Activated CD4-positive, alpha-beta T cell treated with anti-CD3 and anti-CD28 coated beads, Interleukin-2, amount 50 U/mL, for 24 hours (primary cell): ENCODE measurements at places on chromosomes 5 and 9.

- no peak for DNase-seq
These were observed 11.4 kb downstream of the SLIT3 start for GRCh38 chr5:169289520-169289919.

- no peak for DNase-seq
These were observed 102.3 kb upstream of the LARP1 start for GRCh38 chr5:154652746-154653417.

DNA sequence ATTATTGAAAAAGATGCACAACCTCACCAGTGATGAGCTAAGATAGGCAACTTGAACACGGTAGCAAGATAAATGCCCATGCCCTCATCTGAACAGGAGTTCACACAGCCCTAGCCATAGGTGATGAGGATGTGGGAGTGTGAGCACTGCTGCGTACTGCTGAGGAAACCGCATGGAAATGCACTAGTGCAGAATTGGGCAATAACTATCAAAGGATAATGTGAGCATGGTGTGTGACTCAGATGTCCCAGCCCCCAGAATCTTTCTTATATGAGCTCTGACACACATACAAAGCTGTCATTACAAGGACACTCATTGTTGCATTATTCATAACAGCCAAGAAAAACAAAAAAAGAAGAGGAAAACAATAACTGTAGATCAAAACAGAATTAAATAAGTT, 521.2 kb downstream of the IRX1 start:
- no peak for DNase-seq

GRCh38 chr5:74243634-74244033, 396.9 kb downstream of the ENC1 start:
- DNase-seq = no peak
